Activated CD4-positive, alpha-beta T cell treated with anti-CD3 and anti-CD28 coated beads, Interleukin-2, amount 10 ng/mL, durations not matched to agents 7 days and 5 days (primary cell): ENCODE measurements at places on chromosomes 11 and 22. TPM values are rescaled to one million over a fixed set of nuclear protein-coding genes. Genes with fewer than 3 reads are reported as not detected.
A peak's percentile ranks its signal among the peaks of the same experiment; 100 is the strongest.

DNA sequence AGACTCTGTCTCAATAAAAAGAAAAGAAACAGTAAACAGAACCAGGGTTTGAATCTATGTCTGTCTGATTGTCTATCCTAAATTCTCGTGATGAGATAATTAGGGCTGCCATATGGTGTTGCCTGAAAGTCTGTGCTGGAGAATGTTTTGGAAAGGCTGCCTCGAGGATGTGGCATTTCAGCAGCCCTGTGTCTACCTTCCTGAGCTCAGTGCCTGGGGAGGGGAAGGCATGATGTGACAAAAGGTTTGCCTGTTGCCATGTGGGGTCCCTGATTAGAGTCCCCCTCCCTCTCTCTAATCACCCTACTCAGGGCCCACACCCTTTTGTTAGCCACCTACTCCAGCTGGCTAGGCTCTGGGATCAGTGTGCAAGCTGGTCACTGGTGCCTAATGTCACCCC is 15.2 kb downstream of the CD82 start:
- DNase-seq = no peak

Gene HIPK3
- total RNA-seq = 43.8 TPM

DNA sequence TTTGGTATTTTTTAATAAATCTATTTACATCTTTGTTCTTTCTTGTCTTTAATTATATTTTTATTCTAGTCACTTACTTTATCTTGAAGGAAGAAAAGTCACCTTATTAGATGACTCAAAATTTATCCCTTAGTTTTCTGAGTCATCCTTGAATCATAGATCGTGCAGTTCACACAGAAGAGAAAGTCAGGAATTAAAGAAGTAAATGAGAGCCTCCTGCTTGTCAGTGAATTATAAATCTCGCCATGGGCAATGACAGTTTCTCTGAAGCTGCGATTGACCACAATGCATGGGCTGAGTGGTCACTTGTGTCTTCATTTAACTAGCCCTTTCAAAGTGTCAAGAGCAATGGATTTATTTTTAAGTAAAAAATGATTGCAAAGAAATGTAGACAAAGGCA is 91.2 kb downstream of the LUZP2 start:
- no peak for DNase-seq

Gene PNPLA3
- total RNA-seq = not detected

DNA sequence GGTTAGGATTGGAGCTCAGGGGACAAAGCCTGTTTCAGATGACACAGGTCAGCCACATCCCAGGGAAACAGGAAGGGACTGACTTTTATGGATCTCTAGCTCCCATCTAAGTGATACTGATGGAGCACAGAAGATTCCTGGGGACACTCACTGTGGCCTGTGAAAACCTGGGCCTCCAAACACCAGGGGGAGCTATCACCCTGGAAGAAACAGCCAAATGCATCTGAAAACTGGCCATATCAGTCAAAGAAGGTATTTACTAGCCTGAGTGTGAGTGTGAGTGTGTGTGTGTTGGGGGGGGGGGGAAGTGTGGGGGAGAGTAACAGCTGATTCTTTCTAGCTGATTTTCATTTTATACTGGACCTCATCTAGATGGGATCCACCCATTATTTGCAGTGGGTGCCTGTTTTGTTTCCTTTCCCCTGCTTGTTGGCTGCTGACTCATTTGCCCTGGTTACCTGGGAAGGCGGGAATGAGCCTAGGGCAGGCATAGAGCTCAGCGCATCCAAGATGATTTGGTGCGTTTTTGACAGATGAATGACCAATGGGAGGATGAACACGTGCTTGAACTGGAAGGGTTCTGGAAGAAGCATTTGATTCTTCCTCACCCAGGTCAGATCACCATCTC is 284.0 kb downstream of the KIRREL3 start:
- peak; percentile 33 for DNase-seq

- no peak for DNase-seq
Observed at GRCh38 chr22:41963453-41964111, 5.7 kb upstream of the SEPTIN3 start.

DNA sequence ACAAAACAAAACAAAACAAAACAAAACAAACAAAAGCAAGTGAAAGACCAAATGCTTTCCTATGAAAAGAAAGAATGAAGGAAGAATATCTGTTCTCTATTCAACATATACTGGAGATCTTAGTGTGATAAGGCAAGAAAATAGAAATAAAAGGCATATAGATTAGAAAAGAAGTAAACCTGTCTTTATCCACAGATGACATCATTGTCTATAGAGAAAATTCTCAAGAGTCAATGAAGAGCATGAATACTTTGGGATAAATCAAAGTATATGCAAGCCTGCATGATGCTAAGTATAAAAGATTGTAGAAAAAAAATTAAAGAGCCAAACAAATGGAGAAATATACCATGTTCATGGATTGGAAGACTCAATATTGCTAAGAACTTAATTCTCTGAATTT is 17.6 kb downstream of the C2CD3 start:
- no peak for DNase-seq

DNA sequence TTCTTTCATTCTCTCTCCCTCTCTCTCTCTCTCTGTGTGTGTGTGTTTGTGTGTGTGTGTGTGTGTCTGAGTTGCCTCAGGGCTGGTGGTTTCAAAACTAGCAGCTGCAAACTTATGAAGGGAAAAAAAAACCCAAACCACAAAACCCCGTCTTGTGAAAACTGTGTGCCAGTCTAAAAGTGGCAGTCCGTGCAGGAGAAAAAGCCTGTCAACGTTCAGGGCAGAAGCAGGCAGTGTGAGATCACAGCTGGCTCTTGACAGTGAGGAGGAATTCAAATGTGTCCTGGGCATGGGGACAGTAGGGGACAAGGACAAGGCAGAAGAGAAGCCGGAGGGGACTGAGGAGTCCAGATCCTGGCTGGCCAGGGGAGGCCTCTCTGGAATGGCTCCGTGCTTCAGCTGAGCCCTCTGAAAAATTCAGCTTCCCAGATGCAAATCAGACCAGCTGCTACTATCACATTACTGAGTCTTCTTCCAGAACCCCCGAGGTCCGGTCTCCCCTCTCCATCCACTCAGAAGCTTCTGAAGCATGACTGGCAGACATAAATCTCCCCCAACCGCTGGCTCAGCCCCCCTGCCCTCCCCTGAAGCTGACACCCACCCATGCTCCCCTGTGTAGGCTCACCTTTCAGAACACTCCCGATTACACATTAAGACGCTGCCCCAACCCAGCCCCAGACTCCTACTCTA is 31.9 kb downstream of the FLI1 start:
- peak; percentile 82 for DNase-seq

DNA sequence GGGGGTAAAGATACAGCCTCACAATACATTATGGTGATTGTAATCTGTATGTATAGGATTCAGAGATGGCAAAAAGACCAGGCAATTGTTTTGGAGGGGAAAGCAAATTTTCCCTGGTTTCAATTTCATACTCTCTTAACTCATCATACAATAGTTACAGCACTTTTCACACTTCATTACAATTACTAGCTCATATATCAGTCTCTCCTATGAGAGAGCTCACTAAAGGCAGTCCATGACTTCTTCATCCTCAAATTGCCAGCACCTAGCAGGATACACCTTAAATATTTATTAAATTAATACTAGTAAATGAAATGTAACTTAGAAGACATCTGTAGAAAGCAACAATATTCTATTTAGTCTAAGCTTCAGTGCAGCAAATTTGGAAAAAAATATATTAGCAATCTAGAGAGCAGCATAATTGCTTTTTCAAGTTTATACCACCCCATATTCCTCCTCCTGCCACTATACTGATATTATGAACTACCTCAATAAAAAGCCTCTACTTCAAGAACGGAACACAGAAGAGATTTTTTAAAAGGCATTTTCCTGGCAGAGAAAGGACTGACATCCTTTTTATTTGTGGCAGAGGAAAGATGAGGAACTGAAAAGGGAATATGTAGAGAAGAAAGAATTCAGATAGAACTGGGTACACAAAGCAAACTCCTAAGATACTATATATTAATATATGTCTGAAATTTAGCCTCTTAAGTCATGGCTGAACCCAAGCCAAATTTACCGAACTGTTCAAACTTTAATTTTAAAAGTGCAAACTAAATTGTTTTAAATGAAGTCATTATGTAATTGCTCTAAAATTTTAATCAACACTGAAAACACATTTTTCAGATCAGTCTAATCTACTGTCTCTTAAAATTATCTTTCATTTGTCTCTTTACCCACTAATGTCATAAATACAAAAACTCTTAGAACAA is 27.7 kb downstream of the PICALM start:
- DNase-seq = no peak

- peak; percentile 31 for DNase-seq
Observed at GRCh38 chr11:6438979-6439571, 1.7 kb downstream of the HPX start.

DNA sequence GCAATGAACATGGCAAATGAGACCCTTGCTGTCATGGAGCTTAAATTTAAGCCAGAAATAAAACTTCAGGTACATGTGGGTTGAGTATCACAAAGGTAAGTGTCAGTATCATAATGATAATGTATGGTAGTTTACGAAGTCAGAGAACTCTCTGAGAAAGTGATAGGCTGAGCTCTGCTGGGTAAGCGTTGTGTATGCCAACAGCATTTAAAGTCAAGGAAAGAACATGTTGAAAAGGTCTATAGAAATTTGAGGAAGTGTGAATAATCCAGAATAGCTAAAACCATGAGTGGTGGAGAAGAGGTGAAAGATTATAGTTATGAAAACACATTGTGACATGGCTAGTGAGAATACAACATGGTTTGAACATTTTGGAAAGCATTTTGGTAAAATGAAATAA is 17.4 kb upstream of the CTSC start:
- no peak for DNase-seq
